Stimulated activated CD4-positive, alpha-beta T cell treated with anti-CD3 and anti-CD28 coated beads, Interleukin-15, amount 100 ng/mL, for 48 hours (primary cell): ENCODE measurements at places on chromosomes 3 and 15.

DNA sequence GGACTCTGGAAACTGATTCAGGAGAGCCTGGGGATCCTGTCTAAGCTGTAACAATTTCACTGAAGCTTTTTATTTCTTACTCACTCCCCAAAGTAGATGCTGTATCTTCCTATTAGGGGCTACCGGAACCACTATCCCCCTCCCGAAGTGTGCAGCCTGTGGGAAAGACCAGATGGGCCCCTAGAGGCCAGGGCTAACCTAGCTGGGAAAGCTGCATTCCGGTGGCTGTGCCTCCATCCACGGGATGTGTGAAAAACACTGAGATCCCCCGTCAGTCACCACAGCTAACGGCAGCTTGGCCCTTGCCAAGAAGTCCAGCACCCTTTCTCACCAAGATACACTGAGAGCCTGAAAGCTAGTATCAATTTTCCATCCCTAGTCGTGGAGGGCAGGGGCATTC lies 3.1 kb downstream of the SSUH2 start:
- no peak for DNase-seq

DNA sequence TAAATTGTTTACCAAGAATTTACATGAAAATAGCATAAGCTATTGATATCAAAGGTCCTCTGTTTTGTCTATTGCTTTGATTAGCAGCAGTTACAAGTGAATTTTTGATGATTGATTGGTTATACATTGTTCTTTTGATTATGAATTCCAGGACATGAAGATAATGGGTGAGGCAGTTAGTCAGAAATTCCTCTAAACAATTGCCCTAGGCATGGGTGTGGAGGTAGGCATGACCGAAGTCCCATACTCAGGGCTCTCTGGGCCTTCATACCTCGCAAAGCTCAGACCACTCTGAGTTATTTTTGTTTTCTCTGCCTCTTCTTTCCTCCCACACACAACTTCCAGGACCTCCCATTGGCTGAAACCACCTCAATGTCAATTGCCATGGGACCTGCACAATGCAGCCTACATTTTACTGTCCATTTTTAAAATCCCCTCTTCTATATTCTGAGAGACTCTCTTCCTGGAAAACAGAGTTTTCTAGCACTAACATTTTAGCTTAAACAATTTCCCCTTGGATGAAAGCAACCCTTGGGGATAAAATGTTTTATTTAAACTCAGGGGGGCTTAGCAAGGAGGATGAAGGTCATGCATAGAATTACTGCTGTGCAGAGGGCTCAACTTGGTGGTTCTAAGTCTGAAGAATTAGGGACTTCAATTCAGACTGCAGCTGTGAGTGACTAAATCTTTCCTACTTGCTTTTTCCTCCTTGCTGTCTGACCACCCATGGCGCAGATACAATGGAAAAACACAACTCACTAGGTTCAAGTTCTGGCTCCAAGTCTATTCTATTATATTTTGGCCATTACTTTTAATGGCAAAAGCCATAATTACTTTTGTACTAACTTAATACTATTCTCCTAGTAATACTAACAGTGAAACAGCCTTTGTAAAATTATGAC lies 594.8 kb downstream of the NTRK3 start:
- DNase-seq, result no peak

- no peak for DNase-seq
Observed at GRCh38 chr3:36215241-36215640, 165.1 kb upstream of the STAC start.

DNA sequence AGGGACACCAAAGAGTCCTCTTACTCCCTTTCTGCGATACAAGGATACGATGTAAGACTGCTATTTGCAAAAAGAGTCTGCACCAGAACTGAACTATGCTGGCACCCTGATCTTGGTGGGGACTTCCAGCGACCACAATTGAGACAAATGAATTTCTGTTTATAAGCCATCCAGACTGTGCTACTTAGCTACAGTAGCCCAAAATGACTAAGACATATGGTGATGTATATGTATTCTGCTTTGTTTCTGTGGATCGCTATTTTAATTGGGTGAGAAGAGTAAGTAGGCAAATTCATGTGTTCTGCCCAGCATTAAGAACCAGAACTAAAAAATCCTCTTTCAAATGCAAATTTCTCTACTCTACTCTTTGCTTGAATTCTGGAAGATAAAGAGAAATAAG lies 720.9 kb downstream of the DIPK2A start:
- no peak for DNase-seq

GRCh38 chr3:14169871-14170270 lies 8.5 kb downstream of the XPC start:
- no peak for DNase-seq

DNA sequence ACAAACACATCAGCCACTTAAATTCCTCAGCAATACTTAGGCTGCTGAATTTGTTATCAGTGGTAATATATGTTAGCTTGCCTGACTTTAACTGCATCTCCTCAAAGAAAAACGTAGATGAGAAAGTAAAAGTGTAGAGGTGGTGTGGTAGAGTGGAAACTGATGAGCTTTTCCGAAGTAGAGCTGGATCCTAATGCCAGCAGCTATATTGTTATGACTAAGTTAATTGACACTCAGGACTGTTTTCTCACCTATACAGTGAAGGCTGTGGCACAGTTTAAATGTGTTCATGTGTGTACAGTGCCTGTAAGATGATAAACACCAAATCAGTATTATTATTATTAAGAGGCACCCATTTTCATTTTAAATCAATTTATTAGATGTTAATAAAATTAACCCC lies 174.9 kb downstream of the TNIK start:
- DNase-seq, result no peak

- no peak for DNase-seq
Observed at GRCh38 chr3:29700256-29700655, 419.4 kb downstream of the RBMS3 start.

- DNase-seq, result no peak
Observed at GRCh38 chr15:52206446-52206845, 15.3 kb upstream of the GNB5 start.

DNA sequence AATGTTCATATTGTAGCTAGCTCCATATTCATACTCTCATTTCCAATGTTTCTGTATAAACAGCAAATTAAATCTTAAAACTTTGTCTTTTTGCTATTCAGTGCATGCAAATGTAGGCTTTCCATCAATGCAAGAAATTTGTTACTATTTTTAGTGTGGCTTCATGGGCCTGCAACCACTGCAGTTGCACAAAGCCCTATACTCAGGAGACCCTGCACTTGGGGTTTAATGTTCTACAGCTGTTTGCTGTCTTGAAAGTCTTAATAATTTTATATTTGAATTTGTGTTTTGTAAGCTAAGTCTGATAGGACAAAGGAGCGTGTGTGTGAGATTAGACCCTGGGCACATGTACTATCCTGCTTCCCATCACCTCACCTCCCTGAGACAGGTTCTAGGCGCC lies 9.6 kb downstream of the PYDC2 start:
- DNase-seq, result no peak

DNA sequence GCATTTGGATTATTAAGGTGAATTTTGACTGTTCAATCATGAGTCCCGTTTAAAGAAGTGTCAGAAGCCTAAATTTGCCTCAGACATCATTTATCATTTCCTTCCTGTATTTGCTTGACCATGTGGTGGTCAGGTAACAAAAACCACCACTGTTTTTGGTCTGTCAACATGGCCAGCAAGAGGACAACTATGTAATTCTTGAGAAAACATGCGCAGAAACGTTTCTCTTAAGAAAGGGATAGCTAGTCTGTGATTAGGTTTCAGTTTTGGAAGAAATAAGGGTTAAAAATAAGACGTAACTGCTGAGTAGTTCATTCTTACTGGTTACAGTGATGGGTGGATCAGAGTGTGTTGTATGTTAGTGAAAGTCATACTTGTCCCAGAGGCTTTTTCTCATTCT lies 204.5 kb downstream of the AKAP13 start:
- DNase-seq, result no peak

- DNase-seq, result no peak
Observed at GRCh38 chr15:38528294-38528693, 36.3 kb downstream of the RASGRP1 start.

DNA sequence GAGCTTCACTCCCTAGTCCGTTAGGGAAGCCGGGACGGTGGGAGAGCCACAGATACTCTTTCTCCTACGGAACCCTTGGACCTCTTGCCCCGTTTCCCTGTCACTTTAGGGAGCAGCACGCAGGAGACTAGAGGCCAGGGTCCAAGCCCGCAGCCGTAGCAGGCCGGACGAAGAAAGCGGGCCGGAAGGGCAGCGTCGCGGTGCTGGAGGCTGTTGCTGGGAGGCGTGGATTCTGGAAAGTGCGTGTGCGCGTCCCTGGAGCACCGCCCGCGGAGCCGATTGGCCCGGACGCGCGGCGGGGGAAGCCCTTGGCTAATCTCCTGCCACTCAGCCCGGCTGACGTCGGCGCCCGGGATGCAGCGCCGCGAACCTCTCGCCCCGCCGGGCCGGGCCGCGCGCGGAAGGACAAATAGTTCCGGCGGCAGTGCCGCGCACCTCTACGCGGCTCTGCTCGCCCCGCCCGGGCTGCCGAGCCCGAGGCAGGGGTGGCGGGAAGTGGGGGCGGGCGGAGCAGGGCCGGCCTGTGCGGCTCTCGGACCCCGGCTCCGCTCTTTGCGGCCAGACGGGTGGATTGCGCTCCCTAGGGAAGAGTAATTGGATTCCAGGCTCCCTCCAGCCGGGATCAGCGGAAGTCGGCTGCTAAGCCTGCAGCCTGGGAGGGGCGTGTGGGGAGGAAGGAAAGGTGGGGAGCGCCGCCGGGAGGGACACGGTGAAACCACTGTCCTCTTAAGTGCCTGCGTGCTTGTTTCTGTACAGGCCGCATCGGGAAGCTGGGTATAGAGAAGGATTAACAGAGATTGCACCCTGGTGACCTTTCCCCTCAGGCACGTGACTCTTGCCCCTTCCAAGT lies 31.3 kb upstream of the TCF12 start:
- DNase-seq, result peak; percentile 67

DNA sequence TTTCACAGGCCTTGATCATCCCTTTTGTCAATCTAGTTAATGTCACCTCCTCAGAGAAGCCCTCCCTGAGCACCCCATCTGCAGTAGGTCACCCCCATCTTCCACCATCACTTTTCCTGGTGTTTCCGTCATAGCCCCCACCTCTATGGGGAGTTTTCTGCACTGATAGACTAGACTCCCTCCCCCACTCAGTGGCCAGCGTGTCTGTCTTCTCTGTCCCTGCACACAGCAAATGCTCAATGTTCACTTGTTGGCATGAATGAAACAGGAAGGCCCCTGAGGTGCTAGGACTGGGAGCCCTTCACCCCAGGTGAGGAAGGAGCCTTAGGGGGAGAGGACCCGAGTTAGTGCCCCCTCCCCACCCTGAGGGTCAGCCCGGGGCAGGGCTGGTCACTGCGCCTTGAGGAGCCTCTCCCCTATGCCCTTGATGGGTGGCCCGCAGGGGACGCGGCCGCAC lies 15.8 kb upstream of the FANCD2 start:
- DNase-seq, result no peak

- no peak for DNase-seq
Observed at GRCh38 chr3:142912402-142913172, 23.7 kb upstream of the PCOLCE2 start.

DNA sequence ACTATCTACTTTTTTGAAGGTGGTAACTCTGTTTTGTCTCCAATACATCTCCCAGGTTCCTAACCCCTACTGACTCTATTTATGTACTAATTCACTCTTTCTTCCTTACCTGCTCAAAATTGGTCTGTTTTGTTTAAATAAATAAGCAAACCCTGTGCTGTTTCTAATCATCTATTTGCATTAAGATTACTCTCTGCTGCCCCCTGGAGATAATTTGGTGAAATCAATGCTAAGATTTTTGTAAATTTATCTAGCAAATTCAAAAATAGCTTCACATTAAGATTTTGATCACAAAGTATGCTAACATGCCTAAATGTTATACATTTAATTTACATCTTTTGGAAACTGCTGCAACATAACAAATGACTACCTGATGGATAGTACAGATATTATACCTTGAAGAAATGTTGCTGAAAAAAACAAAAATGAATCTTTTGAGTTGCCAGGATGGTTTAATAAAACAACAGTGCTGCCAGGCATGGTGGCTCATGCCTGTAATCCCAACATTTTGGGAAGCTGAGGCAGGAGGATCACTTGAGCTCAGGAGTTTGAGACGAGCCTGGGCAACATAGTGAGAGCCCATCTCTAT lies 4.4 kb upstream of the CD200R1 start:
- no peak for DNase-seq
